ENCODE measurements at places on chromosomes 6 and 20.

- DNase-seq = no peak
Measured at GRCh38 chr20:5131502-5131901, 4.7 kb downstream of the CDS2 start.

- DNase-seq = peak; percentile 27
Measured at GRCh38 chr6:5126214-5126613, 41.1 kb downstream of the PPP1R3G start.

GRCh38 chr6:2258112-2258511 is 12.7 kb upstream of the GMDS start:
- DNase-seq = no peak

- no peak for DNase-seq
Measured at GRCh38 chr6:119006974-119007373, 71.5 kb downstream of the FAM184A start.

DNA sequence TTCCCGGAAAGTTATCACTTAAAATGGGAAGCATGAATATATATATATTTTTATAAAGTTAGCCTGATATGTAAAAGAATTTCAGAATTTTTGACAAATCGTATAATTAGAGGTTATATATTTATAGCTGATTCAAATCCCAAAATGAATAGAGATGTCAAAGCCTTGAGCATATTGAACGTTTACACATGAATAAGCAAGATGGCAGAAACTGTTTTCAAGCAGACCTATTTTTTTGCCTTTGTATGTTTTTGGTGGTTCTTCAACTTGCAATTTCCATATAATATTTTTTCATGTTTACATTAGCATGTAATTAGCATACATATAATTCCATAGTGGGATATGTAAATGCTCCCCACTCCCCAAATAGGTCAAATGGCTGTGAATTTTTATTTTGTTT is 189.9 kb downstream of the PRL start:
- no peak for DNase-seq

DNA sequence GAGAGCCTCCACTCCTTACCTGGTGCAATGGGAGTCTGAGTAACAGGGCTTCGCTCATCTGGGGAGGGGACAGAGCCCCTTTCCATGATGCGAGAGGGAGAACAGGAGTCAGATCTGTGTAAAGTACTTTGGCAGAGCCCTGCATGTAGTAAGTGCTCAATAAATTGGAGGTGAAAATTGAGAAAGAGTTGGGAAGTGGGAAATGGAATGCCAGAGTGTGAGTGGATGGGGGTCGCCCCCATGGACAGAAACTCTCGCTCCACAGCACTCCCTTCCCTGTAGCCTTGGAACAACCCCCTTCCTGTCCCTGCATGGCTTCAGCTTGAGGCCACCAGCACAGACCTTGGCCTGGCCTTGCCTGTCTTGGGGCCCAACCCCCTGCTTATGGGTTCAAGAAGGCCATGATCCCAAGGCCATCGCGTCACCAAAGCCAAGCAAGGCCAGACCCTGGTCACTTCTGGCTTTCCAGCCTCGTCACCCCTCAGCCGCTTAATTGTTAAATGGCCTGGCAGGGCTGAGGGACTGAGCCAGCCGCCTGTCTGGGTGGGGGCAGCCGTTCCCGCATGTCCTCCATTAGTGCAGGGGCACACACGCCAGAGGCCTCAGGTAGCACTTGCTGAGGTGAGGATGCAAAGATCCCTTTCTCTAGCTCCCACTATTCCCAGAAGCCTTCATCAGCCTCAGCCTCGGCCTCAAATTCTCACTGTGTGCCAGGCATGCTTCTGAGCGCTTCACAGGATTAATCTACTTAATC is 93.7 kb upstream of the PTPN1 start:
- no peak for DNase-seq

DNA sequence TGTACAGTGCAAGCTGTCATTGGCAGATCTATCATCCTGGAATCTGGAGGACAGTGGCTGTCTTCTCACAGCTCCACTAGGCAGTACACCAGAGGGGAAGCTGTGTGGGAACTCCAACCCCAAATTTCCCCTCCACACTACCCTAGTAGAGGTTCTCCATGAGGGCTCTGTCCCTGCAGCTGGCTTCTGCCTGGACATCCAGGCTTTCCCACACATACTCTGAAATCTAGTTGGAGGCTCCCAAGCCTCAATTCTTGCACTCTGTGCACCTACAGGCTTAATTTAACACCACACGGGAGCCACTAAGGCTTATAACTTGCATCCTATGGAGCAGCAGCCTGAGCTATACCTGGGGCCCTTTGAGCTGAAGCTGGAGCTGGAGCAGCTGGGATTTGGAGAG is 43.0 kb upstream of the TRIM39 start:
- DNase-seq = no peak

- DNase-seq = no peak
Measured at GRCh38 chr6:44556046-44556445, 168.5 kb downstream of the CDC5L start.

- peak; percentile 82 for DNase-seq
Measured at GRCh38 chr6:82741996-82742385, 323.6 kb downstream of the UBE3D start.

- DNase-seq = peak; percentile 43
Measured at GRCh38 chr6:158799051-158799792, 19.9 kb downstream of the EZR start.

GRCh38 chr6:42720739-42721138 is 1.7 kb downstream of the PRPH2 start:
- no peak for DNase-seq

- no peak for DNase-seq
Measured at GRCh38 chr6:9361749-9362148, 926.4 kb upstream of the SLC35B3 start.

- DNase-seq = no peak
Measured at GRCh38 chr6:56663344-56663743, 20.7 kb upstream of the DST start.

- no peak for DNase-seq
Measured at GRCh38 chr6:54719131-54719530, 127.4 kb upstream of the FAM83B start.

DNA sequence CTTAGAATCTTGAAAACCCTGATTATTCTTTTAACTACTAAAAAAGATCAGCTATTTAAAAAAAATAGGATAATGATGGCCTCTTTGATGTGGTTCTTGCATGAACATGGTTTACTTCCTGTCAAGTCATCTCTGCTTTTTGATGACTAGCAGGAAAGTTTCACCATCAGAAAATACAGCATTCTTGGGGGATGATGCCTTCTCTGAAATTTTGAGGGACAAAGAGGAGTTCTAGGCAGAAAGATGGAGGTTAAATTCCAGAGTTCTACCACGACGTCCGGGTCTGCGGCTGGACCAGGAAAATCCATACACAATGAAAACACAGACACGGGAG is 130.4 kb downstream of the OLIG3 start:
- DNase-seq = no peak

DNA sequence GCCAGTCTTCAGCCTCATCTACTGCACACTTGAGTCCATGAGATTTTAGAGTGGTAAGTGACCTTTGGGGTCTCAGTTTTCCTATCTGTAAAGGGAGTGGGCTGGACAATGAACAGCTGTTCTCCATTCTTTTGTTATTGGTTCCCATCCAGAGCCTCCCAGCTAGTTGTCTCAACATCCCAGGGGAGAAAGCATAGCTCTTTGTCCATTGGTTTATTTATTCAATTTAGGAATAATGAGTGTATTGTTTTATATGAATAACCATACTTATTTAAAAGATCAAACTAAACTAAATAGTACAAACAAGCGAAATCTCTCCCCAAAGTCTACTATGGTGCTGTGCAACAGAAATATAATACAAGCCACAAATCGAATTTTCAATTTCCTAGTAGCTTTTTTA is 13.7 kb downstream of the PIGT start:
- DNase-seq = no peak

- no peak for DNase-seq
Measured at GRCh38 chr6:20757761-20758160, 223.5 kb downstream of the CDKAL1 start.

DNA sequence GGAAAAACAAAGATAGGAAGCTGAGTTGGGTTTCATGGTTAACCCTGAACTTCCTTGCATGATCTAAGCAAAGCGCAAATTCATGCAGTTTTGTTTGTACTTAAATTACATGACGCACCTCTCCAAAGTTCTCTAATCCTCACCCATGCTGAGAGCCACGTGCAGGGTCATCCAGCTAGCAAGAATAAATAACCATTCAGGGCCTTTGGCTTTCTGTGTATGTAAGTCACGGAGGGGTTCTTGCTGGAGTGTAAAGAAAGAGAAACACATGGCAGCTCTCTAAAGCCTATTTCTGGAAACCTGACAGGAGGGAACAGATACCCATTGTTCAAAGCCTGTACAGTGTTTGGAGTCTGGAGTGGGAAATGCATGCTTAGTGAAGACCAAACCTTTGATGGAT is 171.7 kb upstream of the CCN2 start:
- DNase-seq = no peak

DNA sequence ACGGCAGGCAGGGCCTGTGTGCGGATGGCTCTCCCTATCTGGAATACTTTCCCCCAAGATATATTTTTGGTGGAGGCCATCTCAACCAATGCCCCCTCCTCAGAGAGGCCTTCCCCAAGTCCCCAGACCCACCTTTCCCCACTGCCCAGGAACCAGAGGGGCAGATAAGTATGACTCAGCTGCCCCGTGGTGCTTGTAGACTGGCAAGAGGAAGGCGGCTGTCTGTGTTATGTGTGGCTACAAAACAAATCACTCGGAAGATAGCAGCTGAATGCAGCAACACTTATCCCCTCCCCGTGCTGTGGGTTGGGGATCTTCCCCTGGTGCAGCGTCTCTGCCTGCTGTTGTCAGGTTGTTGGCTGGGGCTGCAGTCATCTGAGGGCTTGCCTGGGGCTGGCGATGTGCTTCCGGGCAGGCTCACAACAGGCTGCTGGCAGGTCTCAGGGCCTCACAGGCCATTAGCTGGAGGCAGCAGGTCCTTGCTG is 7.1 kb downstream of the NPEPL1 start:
- DNase-seq = no peak

DNA sequence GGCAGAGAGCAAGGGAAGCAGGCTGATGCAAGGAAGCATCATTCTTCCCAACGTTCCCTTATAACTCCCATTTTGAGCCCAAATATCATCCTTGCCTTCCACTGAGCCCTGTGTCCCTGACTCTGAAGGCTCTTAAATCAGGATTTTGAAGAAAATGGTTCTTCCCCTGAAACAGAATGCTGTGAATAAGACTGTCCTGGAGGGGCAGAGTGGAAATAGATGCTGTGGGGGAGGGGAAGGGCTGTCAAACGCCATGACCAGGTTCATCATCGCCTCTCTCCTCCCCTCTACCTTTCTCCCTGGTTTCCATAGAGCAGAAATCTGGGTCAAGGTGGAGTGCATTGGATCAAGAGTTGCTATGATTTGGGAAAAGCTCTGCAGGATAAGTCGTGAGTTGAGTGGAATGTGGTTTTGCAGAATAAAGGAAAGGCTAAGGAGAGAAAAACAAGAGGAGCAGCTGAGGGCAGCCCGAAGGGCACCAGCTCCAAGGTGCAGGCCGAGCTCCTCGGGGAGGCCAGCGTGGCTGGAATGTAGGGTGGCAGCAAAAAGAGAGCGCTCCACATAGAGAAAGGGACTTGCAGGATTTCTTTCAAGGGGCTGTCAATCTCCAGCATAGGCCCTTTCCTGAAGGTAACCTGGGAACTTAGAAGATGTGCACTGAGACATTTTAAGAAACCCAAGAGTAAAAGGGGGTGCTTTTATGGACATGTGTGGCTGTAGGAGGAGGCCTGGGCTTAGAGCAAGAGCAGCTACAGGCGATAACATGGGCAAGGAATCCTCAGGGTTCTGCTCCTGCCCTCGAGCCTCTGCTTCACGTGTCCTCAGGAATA is 120.8 kb upstream of the CDYL start:
- DNase-seq = no peak

GRCh38 chr6:165653196-165653595 is 9.8 kb downstream of the PDE10A start:
- no peak for DNase-seq

- no peak for DNase-seq
Measured at GRCh38 chr6:134723081-134723871, 226.6 kb downstream of the ALDH8A1 start.

GRCh38 chr6:54706391-54706790 is 140.2 kb upstream of the FAM83B start:
- DNase-seq = no peak

GRCh38 chr6:15416932-15417509 is 171.2 kb downstream of the JARID2 start:
- DNase-seq = no peak

DNA sequence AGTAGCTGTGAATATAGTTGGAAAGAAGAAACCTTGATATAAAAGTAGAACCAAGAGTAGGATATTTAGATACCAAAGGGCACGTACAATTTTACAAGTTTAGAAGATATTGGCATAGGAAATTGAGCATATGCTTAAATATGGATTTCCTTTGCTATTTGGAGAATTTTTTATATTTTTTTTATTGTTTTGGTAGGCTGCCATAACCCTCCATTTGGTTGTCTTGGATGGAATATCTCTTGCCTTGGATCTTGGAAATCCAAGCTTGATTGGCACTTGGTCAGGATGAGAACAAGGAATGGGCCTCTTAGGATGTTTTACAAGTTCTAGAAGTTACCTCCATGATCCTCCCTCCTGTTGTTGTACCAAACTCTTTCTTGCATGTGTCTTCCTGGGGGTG is 297.1 kb downstream of the PRL start:
- DNase-seq = no peak

GRCh38 chr6:30334075-30334783 is 7.5 kb downstream of the TRIM39 start:
- DNase-seq = no peak

GRCh38 chr6:128491610-128492206 is 28.7 kb downstream of the PTPRK start:
- peak; percentile 58 for DNase-seq

- no peak for DNase-seq
Measured at GRCh38 chr6:47437592-47437991, 40.0 kb upstream of the CD2AP start.

DNA sequence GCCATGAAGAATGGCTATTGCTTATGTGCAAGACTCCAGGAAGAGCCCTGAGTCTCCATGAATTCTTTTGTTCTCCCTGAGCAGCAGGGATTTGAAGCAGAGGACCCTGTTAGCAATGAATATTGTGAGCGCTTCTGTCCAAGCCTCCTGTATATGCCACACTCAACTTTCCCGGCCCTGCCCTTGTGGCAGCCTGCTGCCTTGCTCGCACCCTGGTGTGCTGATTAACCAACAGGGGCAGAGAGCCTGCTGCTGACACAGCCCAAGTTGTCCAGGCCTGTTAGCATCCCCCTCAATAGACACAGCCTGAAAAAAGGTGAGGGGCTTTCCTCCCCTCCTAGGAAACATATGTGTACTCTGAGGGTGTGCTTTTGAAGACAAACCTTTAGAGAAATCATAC is 131.4 kb downstream of the BMP2 start:
- DNase-seq = no peak

DNA sequence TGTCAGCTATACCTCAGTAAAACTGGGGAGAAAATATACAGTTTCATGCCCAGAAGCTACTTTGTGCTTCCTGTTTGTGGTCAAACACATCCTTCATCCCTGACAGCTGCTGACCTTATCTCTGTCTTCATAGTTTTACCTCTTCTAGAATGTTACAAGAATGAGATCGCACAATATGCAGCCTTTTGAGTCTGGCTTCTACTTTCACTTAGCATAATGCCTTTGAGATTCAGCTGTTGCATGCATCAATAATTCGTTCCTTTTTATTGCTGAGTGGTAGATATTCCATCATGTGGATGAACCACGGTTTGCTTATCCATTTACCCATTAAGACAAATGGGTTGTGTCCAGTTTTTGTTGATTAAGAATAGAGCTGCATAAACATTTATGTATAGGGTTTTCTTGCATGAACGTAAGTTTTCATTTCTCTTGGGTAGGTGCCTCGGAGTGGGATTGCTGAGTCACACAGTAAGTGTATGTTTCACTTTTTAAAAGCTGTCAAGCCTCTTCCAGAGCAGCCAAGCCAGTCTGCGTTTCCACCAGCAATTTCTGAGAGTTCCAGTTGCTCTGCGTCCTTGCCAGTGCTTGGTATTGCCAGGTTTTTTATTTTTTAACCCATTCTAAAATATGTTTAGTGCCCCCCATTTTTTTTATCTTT is 86.6 kb upstream of the PAX1 start:
- no peak for DNase-seq
